NCI-H2081 treated with DMSO at 0.1 percent for 48 hours (cell line): ENCODE measurements at places on chromosomes 13 and 19.

DNA sequence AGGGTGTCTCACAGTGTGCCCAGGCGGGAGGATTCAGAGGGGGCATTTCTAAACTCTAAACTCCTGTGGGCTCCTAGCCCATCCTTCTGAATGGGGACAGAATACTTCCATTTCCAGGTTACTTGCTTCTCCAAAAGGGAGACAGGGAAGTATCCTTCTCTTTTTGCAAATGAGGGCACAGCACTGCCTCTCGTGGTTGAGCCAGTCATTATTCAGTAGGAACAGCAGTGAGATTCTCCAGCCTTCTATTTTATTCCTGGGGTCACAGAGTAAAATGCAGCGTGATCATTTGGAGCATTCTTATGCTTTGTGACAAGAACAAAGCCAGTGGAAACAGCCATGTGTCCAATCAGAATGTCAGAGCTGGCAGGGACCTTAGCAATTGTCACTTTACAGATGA is 15.7 kb upstream of the TSHZ3 start:
- DNase-seq: no peak

DNA sequence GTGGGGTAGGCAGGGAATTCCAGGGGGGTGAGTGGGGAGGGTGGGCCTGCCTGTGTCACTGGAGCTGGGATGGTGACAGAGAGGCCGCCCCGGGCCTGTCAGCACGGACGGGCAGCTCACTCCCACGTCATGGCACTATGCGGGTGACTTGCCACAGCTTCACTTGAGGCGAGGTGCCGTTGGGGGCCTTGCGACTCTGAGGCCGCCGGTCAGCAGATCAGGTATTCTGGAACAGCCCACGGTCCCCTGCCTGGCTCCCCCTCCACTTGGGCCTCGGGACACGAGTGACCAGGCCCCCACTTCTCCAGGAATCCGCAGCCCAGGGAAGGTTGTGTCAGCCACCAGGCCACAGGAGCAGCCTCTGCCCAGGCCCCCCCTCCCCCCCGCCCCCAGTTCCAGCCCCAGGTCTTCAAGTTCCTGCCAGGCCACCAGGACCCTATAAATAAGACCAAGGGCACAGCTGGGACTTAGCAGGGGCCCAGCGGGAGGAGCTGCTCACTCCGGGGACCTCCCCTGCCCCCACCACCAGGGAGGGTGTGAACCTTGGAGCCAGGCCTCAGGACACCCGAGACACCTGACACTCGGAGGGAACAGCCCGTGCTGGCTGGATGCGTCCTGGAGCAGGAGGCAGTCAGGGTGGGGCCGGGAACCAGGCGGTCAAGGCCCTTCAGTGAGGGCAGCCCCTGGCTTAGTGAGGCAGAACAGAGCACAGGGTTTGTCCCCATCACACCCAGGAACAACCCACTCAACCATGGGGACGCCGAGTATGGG is 2.7 kb upstream of the MIDN start:
- DNase-seq: no peak

GRCh38 chr13:80251403-80251802 is 89.5 kb downstream of the SPRY2 start:
- no peak for DNase-seq

GRCh38 chr13:73903561-73903960 is 230.6 kb downstream of the KLF12 start:
- DNase-seq: no peak

GRCh38 chr13:51500687-51501086 is 47.9 kb upstream of the INTS6 start:
- no peak for DNase-seq

GRCh38 chr19:31906111-31906871 is 439.1 kb upstream of the ZNF507 start:
- no peak for DNase-seq

GRCh38 chr19:19381007-19381926 is 24.2 kb upstream of the GATAD2A start:
- no peak for DNase-seq

DNA sequence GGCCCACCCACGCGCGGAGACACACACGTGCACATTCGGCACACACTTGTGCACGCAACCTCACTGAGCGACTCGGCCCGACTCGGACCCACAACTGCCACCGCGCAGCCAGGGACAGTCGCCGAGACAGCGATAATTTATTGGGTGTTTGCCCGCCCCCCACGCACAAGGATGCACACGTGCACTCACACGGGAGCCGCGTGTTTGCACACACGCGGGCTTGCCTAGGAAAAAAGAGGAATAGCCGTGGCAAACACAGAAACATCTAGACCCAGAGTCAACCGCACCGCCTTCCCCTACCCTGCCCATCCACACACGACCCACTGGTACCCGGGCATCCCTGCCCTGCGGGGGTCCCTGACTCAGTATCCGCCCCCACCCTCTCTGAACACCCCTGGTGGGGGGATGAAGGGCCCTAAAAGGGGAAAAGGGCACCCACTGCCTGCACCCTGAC is 1.1 kb upstream of the SSBP4 start:
- no peak for DNase-seq

- peak; percentile 44 for DNase-seq
These were observed 1194.0 kb downstream of the PCDH9 start for GRCh38 chr13:66036024-66036614.

DNA sequence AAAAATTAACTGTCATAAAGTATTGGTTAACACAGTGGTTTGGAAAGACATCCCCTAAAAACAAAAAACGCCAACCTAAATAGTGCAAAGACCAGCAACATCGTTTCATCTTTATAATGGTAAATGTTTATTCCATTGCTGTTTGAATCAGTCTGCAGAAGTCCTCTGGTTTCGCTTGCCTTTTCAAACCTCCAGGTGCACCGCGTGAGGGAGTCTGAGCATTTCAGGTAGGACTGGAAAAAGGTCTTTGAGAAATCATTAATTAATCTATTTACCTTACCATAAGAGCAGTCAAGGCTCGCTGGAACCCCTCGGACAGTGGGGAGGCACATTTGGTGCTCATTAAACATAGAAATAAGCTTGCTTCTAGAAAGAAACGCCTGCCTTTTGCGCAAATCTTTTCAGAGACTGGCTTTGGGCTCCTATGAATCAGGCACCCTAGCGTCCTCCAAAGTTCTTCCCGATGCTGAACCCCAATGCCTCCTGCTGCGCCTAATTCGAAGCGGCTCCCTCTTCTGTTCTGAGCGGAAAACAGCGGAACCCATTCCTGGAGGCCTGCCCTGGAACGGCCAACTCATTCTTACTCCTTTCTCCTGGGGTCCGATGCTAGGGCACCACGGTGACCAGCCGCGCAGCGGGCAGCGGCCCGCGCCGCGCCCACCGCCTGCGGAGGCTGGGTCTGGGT is 951 bp upstream of the MTUS2 start:
- DNase-seq: no peak

DNA sequence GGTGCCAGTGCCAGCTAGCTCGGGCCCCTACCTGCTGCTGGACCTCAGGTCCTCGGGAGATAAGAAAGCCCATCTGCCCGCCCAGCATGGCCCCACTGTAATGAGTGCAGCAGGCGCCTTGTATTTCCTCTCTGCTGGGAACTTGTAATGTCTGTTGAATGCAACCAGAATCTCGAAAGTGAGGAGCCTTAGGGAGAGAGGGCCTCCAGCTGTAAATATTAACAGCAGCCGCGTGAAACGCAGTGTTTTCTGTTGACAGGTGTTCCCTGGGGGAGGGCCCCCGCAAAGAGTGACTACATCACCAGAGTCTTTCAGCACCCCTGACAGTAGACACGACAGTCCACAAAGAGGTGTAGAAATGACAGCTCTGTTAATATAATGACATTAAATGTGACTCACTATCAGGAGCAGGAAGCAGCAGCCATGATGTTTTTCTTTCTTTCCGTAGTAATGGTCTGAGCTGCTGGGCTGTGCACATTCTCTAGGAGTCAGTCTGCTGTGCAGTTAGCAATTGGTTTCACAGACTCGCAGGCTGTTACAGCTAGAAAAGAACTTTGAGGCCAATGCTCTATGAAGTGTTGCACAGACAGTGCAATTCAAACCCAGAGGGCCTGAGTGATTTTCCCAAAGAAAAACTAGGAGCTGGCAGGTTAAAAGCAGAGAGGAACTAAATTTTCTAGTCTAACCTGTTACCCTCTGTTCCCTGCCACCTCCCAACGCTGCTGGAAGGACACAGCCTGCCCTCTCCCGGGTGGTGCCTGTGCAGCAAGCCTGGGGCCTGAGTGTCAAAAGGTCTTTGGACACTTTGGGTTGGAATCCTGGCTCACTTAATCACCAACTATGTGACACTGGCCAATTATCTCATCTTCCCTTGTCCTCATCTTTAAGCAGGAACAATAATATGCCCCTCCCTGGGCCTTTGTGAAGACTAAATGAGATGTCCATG is 58.6 kb upstream of the WASF3 start:
- no peak for DNase-seq

DNA sequence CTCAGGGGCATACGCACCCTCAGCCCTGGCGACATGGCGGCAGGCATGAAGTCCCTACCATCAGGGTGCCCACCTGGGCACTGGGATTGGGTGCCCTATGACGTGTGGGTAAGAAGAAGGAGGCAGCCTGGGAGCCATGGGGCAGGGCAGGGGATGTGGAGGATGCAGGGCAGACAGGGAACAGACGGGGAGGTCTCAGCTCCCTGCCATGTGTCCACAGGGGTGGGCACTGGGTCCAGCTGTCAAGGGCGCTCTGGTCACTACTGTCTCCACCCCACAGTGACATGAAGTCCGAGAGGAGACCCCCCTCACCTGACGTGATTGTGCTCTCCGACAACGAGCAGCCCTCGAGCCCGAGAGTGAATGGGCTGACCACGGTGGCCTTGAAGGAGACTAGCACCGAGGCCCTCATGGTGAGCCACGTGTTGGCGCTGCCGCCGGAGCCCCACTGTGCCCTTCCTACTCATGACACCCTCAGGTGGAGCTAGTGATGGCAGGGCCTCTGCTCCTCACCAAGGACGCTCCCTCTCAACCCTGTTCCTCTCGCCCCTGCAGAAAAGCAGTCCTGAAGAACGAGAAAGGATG is 23.2 kb downstream of the TSSK6 start:
- no peak for DNase-seq

DNA sequence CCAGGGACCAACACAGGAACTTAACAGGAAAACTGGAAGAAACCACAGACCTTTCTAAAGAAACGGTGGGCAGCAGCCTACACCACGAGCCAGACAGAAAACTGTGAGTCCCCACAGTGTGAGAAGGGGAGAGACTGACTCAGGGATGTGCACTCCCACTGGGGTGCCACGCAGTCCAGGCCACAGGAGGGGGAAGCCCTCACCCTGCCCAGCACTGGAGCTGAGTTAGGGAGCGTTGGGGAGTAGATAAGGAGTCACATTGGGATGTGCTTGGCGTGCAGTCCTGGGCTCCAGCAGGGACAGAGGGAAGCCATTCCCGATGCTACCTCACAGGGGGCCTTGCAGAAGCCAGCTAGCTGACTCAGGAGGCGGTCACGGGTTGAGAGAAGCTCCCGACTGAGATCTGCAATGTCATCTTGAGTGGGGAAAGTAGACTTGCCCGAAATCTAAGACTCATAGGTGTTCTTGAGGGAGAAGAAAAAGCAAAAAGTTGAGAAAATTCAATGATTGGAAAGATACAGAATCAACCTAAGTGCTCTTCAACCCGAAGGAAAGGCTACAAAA is 17.3 kb downstream of the SIGLEC8 start:
- DNase-seq: no peak

GRCh38 chr19:4589579-4590410 is 30.3 kb upstream of the SEMA6B start:
- DNase-seq: no peak

DNA sequence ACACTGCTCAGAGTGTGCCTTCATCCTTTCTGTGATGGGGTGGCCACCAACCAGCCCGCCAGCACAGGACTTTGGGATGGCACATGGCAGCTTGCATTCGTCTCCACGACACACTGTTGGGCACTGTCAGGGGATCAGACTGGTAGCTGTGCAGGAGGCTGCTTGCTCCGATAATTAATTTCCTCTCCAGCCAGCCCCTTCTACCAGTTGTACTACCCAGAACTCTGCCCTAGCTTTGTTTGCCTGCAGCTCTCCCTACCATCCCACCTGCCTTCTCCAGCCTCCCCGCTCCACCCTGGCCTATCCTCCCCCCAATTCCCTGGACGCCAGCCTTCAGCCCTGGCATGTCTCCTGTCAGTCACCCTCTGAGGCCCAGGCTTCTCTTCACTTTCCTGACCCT is 228.3 kb downstream of the TSHZ3 start:
- no peak for DNase-seq
